ENCODE measurements at places on chromosomes 3 and 15.

DNA sequence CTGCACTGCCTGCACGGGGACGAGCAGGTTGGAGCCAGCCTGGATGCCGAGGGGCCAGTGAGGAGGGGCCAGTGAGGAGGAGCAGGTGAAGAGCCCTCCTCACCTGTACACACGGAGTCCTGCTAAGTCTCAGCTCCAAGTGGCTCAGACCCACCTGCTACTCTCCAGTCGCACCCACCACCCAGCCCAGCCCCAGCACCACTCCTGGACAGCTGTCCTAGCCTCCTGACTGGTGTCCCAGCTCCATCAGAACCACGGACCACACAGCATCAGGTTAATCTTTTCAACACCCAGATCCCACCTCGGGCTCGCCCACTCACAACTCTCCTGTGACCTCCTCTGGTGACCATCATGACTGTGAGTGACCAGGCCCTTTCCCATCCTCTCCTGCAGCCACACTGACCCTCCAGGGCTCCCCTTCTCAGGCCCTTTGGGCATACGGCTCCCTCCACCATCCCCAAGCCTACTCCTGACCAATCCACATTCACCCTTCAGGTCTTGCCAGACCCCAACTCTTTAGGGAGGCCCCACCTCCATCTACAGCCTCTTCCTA lies 13.8 kb downstream of the EFCC1 start:
- no peak for DNase-seq

GRCh38 chr3:138119423-138119766 lies 4.0 kb upstream of the DZIP1L start:
- DNase-seq = no peak

- peak; percentile 83 for DNase-seq
Measured at GRCh38 chr15:69298697-69299441, at the start of gene PAQR5. Gene PAQR5 (plus strand): TSS chr15:69298912. CDS start chr15:69360081, 61,169 bp downstream.

DNA sequence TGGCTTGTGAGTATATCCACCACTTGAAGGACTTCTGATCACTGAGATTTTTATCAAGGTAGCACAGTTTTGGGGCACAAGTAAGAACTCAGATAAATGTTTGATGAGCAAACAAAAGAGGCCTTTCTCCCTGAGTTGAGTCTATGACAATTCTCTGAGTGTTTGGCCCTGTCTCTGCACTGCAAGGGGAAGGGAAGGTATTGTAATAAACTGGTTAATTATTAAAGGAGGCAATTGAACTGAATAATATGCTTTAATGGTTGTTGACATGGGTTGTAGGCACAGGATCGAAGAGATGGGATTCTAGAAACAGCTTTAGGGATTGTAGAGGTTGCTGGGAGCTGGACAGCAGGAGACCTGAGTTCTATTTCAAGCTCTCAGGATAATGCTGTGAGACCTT lies 95.0 kb upstream of the MRPL3 start:
- no peak for DNase-seq

DNA sequence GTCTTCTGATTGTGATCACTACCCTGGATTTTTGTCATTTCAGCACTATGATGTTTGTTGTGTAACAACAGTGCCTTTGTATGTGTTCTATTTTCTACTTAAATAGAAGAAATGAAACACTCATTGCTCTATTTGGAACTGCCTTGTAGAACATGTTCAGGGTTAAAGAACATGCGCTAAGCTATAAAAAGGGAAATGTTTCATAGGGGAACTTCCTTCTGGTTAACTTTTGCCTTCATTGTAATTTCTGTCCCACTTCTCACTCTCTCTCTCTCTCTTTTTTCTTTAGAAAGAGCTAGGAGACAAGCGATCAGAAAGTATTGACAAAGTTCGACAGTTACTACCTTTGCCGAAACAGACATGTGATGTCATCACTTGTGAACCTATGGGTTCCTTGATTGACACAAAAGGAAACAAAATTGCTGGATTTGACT lies at the start of gene P2RY12:
Gene P2RY12 (minus strand): TSS at position 13 of the 434 bp plus-strand sequence. CDS start 45,908 bp downstream, outside the sequence.
- no peak for DNase-seq

DNA sequence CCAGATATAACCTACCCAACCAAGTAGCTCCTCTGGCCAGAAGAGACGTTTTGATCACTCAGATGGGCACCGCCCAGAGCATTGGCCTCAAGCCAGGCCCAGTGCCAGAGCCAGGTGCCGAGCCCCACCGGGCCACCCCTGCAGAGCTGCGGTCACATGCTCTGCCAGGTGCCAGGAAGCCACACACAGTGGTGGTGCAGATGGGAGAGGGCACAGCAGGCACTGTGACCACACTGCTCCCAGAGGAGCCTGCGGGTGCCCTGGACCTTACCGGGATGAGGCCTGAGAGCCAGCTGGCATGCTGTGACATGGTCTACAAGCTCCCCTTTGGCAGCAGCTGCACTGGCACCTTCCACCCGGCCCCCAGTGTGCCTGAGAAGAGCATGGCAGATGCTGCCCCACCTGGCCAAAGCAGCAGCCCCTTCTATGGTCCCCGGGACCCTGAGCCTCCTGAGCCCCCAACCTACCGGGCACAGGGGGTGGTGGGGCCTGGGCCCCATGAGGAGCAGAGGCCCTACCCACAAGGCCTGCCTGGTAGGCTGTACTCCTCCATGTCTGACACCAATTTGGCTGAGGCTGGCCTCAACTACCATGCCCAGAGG lies 19.1 kb upstream of the APEH start:
- no peak for DNase-seq

DNA sequence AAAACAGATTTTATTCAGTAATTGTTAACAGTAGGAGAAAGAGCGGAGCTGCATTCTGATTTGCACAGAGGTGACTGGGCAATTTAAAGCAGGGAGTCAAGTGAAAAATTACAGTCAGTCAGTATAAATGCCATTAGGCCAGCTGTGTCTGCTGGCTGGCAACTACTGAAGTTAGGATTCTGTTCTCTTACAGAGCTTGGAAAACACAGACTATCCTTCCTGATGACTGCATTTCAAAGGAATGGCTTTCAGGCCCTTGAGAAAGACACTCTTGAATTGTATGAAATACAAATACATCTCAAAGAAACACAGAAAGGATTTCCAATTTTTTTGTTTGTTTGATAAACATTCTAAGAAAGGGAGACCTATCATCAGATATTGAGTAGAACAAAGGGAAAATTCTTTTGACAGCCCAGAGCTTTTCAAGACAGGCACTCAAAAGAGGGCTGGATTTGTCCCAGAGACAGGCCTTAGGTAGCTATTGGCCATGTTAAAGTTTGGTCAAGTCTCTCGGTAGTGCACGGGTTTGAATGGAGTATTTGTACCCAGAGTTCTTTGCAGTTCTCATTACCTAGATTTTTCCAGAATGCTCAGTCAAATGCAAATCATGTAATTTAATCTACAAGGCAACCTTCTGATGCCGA lies 551.2 kb upstream of the CCDC54 start:
- no peak for DNase-seq

DNA sequence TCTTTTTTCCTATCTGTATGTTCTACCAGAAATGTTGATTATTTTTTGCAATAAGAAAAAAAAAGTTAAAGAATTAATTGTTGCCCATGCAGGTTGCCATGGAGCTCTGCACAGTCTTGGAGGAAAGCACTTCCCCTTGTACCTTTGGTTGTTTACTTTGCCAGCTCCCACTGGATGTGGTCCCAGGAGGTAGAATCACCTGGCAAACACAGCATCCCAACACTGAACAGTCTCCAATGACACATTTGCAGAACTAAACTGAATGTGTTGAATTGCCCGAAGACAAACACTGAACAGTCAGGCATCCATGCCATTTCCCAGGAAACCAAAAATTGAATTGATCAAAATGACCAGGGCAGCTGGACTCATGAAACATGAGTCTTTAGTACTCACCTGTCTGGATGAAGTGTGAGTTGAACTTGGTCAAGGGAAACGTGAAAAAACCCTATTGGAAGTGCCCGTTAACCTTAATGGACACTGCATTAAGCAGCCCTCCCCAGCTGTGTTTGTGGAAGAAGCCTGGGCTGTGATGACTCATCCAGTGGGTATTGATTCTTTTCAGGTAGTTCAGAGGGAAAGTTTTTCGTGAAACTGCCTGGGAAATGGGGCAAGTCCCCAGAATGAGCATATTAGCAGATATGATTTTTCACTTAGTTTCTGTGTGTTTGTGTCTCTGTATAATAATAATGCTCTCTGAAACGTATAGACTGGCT lies 284.7 kb upstream of the STT3B start:
- no peak for DNase-seq

DNA sequence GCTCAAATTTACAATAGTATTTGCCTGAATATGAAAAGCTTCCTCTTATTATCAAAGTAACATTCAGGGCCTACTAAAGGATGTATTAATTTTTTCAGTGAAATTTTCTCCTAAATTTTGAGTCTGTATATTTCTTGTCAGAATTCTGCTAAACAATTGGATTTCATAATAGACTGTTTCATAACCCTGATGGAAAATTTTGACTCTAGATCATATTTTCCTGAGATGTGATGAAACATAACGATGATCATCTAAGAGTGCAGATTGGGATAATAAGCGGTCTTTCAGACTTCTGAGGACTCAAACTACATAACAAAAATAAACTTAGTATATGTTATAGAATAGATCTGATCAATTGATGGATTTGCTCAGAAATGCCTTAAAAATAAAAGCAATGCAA lies 574.5 kb upstream of the TBL1XR1 start:
- DNase-seq = no peak

DNA sequence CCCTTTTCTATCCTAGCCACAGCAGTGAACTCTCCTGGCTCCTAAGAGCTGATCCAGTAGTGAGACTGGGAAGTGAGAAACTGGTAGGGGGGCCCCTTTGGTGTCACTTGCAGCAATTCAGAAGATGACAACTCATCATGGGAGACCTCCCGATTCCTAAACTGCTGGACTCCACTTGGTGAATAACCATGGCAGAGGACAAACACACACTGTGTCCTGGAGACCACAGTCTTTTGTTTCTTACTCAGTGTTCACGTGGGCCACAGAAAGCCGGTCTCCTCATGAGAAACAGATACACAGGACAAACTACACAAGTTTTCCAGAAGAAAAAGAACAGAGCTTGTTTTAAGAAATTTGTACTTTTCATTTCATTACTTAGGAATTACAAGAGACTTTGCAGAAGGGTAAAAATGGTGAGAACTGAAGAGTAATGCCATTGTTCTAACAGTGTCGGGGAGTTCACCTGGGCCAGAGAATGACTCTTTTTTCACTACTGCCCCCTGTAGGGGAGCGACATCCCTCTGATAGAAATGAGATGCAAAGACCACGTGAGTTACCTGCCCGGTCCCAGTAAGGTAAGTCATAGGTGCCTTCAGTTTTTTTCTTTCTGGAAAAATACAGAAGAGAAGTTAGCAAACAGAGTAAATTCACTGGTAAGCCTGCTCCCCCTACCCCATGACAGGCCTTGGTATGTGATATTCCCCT lies 38.1 kb downstream of the ST3GAL6 start:
- DNase-seq = no peak

DNA sequence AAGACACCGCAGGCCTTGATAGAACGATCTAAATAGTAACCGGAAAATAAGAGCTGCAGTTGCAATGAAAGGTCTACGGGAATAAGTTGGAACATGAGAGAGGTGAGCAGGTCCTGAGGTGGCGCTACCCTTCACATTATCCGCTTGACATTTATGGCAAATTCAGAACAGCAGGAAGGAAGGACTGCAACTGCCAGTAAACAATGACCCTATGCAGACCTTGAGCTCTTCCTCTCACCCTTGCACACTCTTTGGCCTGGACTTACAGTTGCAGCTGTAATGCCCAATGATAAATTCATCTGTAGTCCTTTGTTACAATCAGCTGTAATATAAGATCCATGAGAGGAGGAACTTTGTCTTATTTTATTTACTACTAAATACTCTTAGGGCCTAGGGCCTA lies 32.3 kb upstream of the TRIM59 start:
- DNase-seq = no peak

DNA sequence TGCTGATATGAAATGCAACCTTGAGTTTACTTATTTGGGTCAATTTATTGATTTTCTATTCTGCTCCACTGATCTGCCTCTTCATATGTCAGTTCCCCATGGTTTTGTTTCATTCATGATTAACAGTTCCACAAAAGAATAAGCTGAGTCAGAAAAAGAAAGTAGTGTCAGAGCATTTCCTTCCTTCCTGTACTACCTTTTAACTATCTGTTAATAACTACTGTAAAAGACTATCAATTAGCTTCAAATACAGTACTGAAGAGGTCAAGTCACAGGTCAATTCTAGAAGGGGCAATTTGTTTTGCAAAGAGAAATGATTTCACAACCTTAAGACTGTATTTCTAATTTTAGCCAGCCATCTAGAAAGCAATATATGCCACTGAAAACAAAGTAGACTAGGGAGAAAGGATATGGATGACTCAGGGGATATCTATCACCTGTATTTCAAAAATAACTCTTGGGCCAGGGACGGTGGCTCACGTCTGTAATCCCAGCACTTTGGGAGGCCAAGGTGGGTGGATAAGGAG lies 129.5 kb downstream of the TFDP2 start:
- DNase-seq = no peak

- DNase-seq = peak; percentile 3
Measured at GRCh38 chr3:43959498-43960447, 269.0 kb downstream of the ABHD5 start.

DNA sequence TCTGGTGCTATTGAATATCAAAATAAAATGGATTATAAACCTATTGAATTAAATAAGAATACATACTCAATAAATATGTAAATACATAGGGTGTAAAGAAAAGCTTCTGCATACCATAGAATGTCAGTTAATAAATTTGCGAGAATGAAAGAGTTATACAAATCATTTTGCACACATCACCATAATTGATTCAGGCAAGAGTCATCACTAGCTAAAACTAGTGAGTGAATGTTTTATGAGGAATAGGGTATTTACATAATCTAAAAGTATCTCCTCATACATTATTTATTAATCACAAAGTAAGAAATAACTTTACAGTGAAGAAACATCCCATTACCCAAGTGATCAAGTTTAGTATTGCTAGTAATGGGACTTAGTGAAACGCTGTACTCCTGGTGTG lies 13.6 kb downstream of the EXOG start:
- DNase-seq = no peak

- no peak for DNase-seq
Measured at GRCh38 chr3:79063624-79064023, 704.2 kb downstream of the ROBO1 start.

DNA sequence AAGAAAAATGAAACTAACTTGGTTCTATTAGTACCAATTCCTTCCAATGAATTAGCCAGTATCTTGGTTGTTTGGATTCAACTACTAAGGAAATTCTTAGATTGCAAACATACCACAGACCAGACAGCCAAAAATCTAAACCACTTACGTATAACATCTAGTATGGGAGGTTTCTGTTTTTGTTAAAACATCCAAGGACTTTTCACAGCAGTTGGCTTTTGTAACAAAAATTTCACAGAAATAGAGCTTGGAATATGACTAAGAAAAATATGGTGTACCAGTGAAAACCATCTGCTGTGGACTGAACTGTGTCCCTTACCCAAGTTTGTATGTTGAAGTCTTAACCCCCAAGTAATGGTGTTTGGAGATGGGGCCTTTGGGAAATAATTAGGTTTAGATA lies 199.2 kb downstream of the OTOL1 start:
- no peak for DNase-seq

DNA sequence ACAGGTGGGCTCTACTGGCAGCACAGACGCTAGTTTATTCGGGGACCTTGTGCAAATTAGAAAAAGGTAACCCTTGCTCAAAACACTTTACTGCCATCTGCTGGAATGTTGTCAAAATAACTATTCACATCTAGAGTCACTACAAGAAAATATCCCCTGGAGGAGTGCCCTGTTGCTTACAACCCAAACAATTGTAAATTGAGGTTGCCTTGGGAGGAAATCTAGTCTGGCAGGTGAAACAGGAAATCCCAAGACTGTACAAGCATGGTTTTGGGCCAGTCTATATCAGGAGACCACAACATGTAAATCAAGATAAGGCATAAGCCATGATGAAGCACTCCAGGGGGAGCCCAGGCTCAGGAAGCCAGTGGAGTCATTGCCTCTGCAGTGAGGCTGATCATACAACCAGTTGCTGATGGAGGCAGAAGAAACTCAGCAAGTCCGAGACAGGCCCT lies 136.8 kb upstream of the ACP3 start:
- DNase-seq = peak; percentile 45

All from HEK293T (cell line).